ENCODE measurements at places on chromosomes 6 and 20. TPM values are rescaled to one million over a fixed set of nuclear protein-coding genes. Genes with fewer than 3 reads are reported as not detected.

DNA sequence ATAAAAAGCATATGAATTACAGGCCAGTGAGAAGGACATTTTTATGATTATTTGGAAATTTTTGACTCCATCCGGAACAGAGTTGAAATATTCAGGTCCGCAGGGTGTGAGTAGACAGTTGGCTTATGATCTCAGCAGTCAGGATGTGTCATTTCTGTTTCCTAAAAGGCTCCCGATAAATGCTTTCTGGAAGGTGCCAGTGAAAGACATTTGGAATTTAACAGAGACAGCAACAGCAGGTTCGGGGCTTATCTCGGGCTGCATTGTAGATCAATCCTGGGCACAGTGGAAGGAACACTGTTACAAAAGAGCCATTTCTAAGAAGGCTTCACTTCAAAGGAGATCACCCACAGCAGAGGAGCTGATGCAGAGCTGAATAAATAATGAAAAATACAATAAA is 934.4 kb downstream of the KIF16B start:
- DNase-seq = no peak

Gene OTOR
- polyA plus RNA-seq = not detected

GRCh38 chr6:35239581-35239980 is 20.0 kb upstream of the ZNF76 start:
- DNase-seq = no peak

- DNase-seq = no peak
Observed at GRCh38 chr6:13471184-13471583, 16.2 kb downstream of the GFOD1 start.

Gene HLA-DRB1
- polyA plus RNA-seq = not detected

DNA sequence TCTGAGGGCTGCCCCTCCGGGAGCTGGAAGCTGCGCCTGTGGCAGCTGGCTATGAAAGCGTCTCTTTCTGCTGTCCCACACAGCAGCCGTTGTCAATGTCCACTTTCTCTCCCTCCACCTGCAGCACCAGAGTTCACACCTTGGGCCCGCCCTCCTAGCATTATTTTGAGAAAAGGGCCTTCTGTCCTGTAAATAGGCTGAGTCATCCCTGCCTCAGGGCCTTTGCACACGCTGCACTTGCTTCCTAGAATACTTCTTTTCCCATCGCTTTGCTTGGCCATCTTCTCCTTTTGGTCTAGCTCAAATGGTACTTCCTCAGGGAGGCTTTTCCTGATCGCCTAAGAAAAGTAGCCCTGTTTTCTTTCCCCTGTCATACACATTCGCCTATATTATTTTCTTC is 69.3 kb upstream of the ZNFX1 start:
- DNase-seq = no peak

GRCh38 chr20:775679-776135 is 7.4 kb upstream of the SLC52A3 start:
- no peak for DNase-seq

Data from IMR-90 (cell line).